Central memory CD4-positive, alpha-beta T cell (primary cell): ENCODE measurements at places on chromosomes 1 and 21.

GRCh38 chr1:149849111-149849946 lies 50.0 kb upstream of the BOLA1 start:
- no peak for DNase-seq

- no peak for DNase-seq
Observed at GRCh38 chr1:10253755-10254154, 43.4 kb downstream of the KIF1B start.

DNA sequence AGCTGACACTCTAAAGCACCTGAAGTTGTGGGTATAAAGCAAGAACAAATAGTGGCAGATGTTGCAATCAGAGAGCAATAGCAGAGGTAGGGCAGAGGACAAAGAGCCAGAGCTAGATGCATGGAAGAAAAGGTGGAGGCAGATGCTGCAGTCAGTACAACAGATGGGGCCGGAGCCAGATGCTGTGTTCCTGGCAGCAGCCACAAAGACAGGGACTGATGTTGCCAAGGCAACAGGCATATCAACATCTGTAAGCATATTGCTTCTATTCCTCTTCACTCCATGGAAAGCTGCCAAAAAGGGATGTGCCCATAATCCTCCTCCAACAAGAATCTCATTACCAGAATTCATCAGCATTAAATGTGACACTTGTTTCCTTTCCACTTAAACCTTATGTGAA lies 108.0 kb downstream of the TNNI3K start:
- no peak for DNase-seq

DNA sequence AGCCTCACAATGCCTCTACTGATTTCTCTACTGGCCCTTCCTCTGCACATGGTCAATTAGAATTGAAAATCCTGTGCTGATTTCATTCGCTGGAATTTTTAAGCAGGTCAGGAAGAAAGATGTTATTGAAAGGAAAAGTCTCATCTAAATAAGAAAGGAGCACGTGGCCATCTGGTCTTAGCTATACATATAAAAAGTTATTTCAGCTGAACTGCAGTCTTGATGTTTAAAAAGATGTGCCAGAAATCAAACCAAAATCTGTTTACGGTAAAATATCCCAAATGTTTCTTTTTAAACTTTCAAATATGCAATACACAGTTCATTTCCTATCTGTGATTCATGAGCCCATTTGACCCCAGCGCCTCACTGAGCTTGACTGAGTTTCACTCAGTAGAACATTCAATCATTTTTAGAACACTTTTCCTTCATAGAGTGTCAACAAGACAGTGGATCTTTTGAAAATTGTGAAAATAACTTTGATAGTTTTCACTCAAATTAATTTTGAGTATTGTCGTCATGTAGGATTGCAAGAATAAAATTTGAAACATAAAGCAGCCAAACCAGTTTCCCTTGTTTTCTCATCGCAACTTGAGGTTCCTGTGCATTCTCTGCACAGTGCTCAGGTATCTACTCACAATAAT lies 293.6 kb downstream of the PTPRC start:
- DNase-seq: no peak

GRCh38 chr1:48499211-48499735 lies 27.3 kb upstream of the SPATA6 start:
- DNase-seq: no peak

GRCh38 chr1:220425852-220426251 lies 102.1 kb upstream of the MARK1 start:
- DNase-seq: no peak

DNA sequence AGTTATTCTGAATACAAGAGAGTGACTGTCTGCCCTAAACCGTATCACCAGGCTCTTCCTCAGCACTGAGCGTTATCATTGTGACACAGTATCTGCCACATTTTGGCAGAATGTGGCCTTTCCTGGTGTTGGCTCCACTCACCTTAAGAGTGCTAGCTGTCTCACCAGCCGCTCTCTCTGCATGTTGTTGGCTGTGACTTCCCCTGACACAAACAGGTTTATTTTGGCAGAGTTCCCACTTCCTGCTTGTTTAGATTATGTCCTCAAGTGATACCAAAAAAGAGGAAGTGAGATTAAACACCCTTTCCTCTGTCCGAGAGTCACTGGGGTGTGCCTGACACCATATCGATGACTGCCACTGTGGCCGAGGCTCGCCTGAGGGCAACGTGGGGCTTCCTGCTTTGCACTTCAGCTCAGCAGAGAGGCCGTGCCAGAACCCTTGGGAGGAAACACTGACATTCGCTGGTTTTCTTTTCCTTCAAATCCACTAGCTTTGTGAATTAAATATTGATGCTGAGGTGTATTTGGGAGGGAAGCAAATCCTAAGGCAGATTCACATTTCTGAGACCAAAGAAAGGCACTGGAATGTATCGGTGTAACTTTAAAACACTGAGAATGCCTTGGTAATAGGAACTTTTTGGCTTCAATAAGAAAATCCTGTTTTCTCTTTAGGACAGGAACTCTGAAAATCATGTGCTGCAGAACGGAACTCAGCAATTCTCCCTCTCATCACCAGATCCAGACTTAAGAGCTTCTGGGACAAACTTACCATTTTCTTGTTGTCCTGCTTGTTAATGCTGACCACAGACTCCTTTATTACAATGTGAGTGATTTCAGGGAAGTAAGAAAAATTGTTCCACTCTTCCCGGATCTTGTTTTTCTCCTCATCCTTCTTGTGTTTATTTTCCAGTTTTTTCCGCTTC lies 102.1 kb downstream of the JAK1 start:
- peak; percentile 67 for DNase-seq

DNA sequence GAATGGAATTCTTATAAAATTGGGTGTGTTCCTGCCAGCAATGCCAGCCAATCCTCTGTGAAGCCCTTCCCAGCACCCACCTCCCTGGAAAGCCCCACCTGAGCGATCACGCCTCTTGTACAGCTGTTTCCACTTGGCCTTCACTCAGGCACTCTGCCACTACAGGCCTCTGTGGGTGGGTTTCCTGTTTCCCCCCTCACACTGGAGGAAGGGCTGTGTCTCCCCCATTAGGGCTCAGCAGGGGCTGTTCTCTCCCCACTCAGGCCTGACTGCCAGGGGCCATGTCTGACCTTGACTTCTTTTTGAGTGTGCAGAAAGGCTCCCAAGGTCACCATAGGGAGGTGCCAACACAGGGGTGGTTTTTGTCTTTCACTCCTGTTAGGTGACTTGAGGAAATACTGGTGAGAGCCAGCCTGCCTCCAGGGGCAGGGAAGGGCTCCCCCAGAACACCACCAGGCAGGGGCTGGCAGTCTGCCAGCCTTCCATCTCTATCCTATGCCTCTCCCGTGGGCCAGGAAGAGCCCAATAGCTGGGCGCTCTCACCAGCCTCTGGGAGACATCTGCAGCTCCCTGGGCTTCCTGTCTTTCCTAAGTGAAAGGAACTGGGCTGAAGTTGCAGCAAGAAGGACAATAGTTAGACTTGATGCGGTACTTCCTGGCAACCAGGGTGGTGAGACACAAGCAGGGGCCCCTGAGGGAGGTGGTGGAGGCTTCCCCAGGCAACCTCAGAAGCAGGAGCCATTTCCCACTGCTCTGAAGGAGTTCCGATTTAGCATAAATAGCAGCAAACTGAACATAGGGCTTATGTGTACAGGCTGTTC lies 49.1 kb downstream of the ELK4 start:
- DNase-seq: no peak

DNA sequence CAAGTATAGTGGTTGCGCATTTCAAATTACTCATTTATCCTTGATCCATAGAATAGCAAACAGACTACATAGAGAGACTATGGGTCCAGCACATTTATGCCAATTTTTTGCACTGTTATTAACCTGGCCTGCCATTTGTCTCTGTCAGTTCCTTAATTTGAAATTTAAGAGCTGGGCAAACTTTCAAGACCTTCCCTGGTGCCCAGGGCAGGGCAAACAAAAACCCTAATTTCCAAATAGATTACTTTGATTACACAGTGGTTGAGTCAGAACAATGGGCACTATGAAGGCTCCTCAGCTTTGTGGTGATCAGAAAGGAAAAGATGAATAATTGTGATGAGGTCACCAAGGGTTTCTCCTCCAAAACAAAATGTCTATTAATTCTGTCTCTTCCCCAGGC lies 80.6 kb downstream of the TNFSF18 start:
- no peak for DNase-seq

GRCh38 chr1:167227934-167228378 lies 7.3 kb downstream of the POU2F1 start:
- DNase-seq: no peak

DNA sequence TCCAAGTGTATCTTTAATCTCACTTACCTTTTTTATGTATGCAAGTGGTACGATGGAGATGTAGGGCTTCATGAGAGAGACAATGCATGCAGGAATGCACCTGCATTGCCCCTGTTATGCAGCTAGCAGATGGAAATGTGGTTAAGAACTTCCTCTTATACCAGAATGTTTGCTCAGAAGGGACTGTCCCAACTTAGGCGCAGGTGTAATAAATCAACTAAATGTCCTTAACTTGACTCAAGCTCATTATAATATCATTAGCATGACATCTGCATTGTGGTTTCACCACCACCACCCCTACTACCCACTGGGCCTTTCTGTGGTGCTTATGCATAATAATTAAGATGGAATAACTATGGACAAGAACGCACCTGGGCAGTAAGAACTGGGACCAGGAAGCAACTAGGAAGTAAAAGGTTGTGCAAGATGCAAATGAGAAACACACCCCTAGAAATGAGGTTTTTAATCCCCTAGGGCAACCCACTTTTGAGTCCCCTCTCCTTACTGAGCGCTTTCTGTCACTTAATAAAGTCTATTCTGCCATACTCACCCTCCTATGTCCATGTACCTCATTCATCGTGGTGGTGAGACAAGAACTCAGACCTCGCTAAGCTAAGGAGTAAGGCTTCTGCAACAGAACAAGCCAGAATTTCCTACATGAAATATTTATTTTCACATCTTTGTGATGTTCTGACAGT lies 1103.3 kb upstream of the B3GALT2 start:
- peak; percentile 80 for DNase-seq

DNA sequence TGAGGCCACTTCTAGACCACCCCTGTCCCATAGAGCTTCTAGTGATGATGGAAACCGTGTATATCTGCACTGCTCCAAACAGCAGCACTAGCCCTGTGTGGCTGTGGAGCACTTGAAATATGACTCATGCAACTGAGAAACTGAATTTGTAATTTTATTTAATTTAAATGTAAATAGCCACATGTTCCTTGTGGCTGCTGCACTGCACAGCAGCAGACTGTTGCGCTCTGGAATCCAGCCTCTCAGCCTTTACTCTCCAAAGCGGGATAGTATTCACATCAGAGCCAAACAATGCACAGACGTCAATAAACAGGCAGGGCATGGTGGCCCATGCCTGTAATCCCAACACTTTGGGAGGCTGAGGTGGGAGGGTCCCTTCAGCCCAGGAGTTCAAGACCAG lies 12.0 kb downstream of the CAPN2 start:
- no peak for DNase-seq

DNA sequence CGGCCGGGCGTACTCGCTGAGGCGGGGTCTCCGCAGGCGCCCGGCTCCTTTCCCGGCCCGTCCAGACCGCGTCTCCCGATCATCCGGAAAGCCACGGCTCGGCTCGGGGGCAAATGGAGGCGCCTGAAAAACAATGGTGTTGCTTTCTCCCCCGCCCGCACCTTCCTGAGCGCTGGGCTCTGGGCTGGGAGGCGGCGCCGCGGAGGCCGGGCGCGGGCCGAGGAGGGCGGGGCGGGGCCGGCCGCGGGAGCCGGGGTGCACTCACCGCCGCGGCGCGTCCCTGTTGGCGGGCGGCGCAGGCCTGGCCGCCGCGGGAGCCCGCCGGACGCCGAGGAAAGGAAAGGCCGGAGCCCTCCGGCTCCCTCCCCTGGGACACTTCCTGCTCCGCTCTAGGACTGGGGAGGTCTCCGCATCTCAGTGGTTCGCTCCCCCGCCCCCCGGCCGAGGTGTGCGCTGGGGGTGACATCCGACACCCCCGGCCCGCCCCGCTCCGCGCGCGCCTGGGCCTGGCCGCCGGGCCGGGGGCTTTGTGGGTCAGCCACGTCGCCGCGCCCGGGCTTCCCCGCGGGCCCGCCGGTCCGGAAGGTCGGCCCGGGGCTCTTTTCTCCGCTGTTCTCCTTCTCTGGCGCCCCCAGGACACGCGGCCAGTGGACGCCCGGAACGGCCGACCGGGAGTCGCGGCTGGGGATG lies at the start of gene ZNF496:
ZNF496 (minus strand) TSS at position 343 of the 690 bp plus-strand sequence. CDS start 2,289 bp downstream, outside the sequence.
- DNase-seq: peak; percentile 33

DNA sequence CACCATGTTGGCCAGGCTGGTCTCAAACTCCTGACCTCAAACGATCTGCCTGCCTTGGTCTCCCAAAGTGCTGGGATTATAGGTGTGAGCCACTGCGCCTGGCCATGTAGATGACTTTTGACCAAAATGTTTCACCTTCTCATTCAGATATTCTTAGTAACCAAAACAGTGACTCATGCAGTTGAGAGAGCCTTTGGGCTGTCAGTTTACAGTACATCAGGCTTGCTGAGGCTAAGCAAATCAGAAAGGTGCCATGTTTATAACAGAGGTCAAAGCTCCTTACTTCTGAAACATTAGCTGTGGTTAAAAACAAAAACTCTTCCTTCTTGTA lies 21.0 kb downstream of the CNIH4 start:
- no peak for DNase-seq

DNA sequence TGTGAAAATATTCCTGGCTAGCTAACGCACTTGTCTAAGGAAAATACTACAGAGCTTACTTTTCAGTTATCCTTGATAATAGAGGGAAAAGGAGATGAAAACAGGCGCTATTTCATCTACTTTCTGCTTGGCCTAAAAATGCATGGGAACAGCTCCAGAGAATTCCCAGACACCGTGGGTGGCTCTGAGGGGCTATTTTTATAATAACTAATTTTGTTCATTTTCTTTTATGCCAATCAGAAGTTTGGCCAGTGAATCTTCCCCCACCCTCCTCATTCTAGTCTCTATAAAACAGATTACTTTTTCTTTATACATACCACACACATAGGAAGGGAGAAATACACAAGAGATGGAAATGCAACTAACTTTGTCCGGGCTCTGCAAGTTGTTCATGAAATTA lies 322.9 kb downstream of the SETD4 start:
- no peak for DNase-seq

DNA sequence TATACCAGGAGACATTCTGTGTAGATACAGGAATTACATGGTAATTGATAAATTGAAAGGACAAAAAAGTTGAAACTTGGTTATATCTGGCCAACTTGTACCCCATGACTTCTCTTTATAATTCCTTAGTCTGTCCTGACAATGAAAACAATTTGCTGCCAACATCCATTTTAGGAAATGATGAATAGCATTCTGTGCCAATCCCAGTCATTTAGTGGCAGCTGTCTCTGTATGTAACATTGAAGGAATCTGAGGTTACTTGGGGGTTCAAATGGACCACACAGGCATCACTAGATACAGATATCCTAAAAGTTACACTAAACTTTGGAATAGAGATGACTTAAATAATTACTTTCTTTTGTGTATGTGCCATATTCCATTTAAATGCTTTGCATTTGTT lies 38.2 kb downstream of the DHX9 start:
- no peak for DNase-seq

DNA sequence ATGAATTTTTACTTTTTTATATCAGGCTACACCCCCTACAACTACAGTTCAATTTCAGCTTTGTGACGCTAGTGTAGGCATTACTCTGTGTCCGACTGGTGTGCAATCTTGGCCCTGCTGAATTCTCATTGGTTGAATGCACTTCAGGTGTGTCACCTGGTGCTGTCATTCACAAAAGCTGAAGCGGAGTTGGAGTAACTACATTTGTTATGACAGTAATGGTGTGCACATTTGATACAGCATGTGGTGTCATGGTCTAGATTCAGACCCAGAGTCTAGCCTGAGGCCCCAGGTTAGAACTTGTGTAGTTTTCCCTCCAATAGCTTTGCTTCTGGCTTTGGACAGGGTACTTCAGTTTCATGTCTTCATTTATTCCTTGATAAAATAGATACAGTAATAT lies 88.7 kb downstream of the C1orf94 start:
- no peak for DNase-seq

GRCh38 chr1:60036856-60037460 lies 36.6 kb downstream of the C1orf87 start:
- no peak for DNase-seq
